ENCODE measurements at places on chromosomes 4 and X.

- no peak for DNase-seq
Measured at GRCh38 chrX:2536974-2537373, 36.2 kb upstream of the DHRSX start.

- DNase-seq, result no peak
Measured at GRCh38 chrX:73481521-73481920, 34.7 kb downstream of the CDX4 start.

GRCh38 chrX:110836982-110837381, 41.4 kb upstream of the CHRDL1 start:
- no peak for DNase-seq

GRCh38 chr4:5753766-5754528, 42.9 kb downstream of the EVC start:
- no peak for DNase-seq

GRCh38 chrX:131366407-131366806, 77.3 kb upstream of the IGSF1 start:
- DNase-seq, result no peak

GRCh38 chrX:10254739-10255138, 98.0 kb downstream of the CLCN4 start:
- no peak for DNase-seq

GRCh38 chr4:1767770-1768366, 25.2 kb upstream of the FGFR3 start:
- peak; percentile 33 for DNase-seq

- peak; percentile 40 for DNase-seq
Measured at GRCh38 chr4:109559625-109559982, 442 bp upstream of the MCUB start.

DNA sequence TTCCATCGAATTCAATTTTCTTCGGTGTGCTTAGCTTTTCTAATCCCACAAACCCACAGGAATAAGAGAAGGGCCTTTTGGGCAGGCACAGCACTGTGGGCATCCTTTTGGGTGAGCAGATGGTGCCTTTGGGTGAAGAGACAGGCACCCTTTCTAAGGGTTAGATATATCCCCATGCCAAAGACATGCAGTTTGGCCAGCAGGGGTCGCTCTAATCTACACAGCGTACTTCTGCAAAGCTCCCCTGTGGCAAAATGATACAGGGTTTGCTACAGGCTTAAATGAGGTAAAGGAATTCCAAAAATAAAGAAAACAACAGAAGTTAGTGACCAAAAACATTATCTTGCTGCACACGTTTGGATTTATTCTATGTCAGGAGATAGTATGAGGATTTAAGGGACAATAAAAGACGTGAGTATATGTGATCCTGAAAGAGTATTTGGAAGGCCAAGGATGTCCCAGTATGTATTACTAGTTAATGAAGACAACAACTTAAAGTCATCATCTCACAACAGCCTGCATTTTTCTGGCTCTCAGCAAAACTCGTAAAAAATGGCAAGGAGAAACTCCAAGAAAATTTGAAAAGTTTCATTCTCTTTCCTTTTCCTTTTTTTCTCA, 49.5 kb downstream of the PHEX start:
- peak; percentile 60 for DNase-seq
